ENCODE measurements at places on chromosomes 7 and 10.

DNA sequence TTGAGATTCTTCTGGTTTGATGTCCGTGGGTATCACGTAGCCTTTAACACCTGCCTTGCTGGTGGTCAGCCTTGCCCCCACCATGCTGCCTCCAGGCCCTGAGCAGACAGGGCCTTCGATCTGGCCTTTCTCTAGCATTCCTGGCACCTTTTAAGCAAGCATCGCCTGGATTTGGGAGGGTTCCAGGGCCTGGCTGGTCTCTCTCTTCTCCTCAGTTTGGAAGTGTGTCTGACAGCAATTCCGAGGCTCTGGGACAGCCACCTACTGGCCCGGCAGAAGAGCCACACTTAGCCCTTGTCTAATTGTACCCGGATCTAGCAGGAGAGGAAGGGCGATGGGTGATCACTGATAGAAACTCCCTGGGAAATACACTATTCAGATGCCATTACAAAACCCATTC, 441.3 kb upstream of the MKI67 start:
- peak; percentile 67 for DNase-seq

- no peak for DNase-seq
Measured at GRCh38 chr10:61329854-61330253, 123.3 kb downstream of the TMEM26 start.

- DNase-seq = peak; percentile 76
Measured at GRCh38 chr7:29224726-29225125, 30.2 kb downstream of the CHN2 start.

GRCh38 chr10:61973906-61974305, 72.4 kb downstream of the ARID5B start:
- DNase-seq = peak; percentile 87

DNA sequence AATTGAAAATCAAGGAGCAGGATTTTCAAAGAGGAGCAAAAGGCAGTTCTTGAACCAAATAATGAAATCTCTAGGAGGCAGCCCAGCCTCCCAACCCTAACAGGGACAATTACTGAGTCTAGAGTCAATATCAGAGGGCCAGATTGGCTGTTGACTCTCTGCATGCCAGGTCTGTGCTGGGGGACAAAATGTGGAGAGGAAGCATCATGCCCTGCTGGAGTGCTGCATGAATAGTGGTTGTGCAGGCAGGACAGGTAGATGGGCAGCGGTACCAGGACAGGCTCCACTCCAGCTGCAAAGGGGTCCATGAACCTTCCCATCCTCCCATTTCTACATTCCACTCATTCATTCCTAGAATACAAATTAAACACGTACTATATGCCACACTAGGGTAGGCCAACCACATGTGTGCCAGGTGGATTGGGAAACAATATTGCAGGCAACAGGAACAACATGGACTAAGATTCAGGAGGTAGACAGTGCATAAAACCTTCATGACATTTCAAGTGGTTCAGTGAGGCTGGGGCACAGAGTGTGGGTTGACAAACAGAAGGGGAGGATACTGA, 30.4 kb upstream of the MAT1A start:
- no peak for DNase-seq

GRCh38 chr10:12348294-12348869, 965 bp upstream of the CAMK1D start:
- DNase-seq = peak; percentile 20

GRCh38 chr10:73926152-73926764, 15.3 kb downstream of the PLAU start:
- peak; percentile 53 for DNase-seq

DNA sequence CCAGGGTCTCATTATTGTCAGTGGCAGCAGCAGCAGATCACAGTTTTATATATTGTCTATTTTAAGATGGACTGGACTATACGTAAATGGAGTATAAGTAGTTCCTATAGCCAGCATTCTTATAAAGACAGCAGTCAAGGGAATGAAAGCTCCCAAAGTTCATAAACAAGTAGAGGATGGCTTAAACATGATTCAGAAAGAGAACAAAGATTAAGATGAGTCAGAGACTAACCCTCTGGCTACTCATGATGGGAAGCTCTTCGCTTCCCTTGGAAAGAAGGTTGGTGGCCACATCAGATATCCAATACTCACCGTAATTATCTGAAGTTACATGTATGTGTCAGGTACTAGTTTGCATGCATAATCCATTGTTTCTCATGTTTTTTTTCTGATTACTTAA, 277.0 kb downstream of the INHBA start:
- no peak for DNase-seq

DNA sequence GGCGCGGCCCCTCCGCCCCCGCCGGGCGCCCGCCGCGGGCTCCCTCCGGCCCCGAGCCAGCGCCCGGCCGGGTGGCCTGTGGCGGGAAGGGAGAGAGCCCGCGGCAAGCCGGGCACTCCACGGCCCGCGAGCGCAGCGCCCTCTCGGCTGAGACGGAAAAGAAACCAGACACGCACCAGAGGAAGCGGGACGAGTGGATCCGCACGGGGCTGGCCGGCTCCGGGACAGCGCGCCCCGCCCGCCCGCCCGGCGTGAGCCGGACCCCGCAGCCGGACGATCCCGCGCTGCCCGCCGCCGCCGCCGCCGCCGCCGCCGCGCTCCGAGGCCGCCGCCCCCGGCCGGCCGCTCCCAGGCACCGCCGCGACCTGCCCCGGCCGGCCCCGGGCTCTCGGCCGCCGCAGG, 300 bp downstream of the ARHGAP21 start:
- DNase-seq = no peak

DNA sequence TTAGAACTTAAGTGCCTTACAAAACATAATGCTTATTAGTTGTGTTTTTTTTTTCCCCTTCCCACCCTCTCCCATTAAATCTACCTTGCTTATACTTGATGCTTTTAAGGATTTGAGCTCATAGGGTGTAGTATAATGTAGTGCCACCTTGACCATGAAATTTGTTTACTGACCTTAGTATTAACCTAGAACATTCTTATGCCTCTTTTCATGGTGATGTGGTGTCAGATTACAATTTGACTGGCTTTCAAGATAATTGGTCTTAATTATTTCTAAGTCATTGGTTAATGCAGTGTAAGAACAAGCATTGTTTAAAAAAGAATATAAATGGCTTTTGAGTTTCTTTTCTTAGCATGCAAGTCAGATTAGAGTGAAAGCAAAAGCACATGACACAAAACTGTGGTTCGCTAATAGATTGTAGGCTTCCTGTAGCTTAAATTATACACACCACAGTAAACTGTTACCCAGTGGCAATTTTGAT, 61.8 kb downstream of the ADD3 start:
- no peak for DNase-seq

DNA sequence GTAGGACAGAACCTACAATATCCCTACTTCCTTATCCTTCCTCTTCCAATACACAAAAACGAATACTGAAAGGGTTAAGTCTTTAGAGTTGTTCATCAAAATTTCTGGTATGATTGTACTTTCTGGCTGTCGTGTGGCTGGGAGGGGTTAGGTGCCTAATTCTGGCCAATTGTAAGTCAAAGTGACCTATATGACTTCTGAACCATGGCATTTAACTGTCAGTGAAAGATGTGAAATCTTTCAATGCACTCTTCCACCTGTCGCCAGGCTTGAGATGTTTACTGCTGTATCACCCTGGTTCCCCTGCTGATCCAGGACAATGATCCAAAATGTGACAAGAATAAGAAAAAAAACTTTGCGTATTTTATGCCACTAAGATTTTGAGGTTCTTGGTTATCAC, 20.8 kb downstream of the EPC1 start:
- no peak for DNase-seq

- peak; percentile 68 for DNase-seq
Measured at GRCh38 chr7:39702133-39702532, 78.8 kb downstream of the RALA start.

GRCh38 chr10:125911990-125912389, 15.6 kb downstream of the FANK1 start:
- no peak for DNase-seq

- no peak for DNase-seq
Measured at GRCh38 chr7:101669307-101669706, 40.2 kb upstream of the MYL10 start.

- no peak for DNase-seq
Measured at GRCh38 chr7:150946421-150947240, 31.5 kb downstream of the KCNH2 start.

DNA sequence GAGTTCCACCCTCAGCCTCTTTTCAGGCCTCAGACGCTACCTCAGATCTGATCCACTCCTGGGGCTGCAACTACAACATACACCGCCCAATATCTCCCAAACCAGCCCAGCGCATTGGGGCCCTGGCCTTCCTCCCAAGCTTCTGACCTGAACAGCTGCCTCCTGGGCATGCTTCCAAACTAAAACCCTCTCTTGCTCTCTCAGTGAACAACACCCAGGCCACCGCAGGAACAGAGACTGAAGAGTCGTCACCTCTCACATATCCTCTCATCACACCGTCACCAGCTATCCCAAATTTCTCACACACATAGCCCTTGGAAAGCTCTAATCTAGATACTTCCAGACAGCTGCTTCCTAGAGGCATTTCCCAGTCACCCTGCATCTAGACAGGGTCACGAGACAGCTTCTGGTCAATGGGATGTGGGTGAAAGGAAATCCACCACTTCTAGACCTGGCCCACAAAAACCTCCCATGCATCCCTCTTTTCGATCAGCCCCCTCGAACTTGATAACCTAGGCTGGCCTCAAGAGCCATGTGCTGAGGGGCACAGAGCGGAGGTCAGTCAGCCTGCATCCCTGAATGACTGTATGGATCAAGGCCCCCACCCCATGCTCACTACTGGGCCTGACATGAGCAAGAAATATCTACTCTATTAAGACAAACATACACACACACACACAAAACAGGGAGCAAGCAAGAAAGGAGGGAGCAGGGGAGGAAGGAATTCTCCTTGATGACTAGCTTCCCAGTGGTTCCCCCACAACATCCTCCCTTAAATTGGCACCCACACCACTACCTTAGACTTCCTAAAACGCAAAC, 1.8 kb downstream of the PARP12 start:
- peak; percentile 82 for DNase-seq

GRCh38 chr10:73965890-73966768, 31.8 kb upstream of the VCL start:
- DNase-seq = peak; percentile 95

- no peak for DNase-seq
Measured at GRCh38 chr10:125002047-125002422, 60.1 kb downstream of the ZRANB1 start.

DNA sequence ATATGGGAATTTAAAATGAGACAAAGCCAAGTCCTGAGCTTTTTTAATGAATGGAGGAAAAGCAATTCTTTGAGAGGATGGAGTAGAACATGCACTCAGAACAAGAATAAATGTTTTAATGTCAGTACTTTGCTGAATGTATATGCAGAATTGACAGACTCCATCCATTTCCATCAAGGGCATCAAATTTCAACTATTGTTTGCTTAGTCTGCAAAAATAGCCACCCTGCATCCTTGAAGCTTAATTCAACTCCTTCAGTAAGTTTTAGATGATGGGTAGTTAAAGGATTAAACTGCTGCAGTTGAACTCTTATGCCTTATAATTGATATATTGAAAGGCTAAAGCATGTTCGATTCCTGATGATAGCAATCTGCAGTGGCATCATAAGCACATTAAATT, 99.7 kb upstream of the IFRD1 start:
- no peak for DNase-seq

DNA sequence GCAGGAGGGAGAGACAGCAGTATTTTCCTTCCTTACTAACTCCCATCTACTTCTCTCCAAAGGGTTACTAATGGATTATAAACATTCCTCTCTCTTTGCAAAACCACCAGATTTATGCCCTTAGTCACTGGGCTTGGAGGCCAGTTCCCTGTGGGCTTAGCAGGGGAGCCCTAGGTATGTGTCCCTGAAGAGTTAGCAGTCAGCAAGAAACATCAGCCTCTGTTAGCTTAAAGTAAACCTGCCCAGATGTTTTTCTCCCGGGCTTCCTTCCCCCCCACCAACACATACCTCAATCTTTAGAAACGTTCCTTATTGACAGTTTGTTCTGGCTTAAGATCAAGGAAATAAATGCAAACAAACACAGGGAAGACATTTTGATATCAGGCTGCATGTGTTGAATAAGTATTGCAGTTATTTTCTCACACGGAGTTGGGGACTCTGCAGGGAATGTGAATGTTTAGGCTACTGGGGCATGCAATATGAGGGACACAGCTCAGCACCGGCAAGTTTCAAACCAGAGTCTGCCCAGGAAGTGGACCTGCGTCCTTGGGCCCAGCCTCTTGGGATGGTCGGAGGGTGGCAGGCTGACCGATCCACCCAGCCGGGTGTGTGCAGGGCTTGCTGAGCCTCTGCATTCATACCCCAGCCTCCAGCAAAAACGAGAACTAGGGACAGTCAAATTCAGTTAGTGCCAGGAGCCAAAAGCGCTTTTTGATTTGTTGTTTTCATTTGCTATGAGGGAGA, 252.0 kb upstream of the GRB10 start:
- peak; percentile 21 for DNase-seq

- DNase-seq = peak; percentile 43
Measured at GRCh38 chr10:111109501-111110242, 32.8 kb downstream of the ADRA2A start.

DNA sequence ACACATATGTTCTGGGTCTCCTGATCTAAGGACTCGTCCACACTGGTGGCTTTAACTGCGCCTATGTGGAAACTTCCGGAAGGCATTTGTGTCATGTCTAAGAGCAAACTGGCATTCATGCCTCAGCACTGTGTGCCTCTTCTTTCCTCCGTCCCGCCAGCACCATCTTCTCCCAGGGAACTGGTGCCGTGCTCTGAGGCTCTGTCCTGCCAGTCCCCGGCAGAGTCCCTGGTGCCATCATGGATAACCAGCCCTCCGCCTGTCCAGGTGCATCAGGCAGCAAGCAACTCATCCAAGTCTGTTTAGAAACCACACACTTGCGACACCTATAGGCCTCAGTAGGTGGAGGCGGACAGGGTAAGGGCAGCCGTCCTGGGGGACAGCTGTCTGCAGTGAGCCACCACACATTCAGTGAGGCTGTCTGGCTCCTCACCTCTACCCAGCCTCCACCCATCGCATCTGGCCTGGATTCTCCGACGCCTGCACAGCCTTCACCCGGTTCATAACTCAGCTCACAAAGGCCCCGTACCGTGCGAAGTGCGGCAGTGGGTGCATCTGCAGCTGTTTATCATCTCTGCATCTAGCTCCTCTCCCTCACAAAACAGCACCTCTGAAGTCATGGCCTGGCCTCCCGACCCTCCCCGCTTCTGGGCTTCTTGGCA, 162.7 kb downstream of the DIP2C start:
- DNase-seq = no peak

DNA sequence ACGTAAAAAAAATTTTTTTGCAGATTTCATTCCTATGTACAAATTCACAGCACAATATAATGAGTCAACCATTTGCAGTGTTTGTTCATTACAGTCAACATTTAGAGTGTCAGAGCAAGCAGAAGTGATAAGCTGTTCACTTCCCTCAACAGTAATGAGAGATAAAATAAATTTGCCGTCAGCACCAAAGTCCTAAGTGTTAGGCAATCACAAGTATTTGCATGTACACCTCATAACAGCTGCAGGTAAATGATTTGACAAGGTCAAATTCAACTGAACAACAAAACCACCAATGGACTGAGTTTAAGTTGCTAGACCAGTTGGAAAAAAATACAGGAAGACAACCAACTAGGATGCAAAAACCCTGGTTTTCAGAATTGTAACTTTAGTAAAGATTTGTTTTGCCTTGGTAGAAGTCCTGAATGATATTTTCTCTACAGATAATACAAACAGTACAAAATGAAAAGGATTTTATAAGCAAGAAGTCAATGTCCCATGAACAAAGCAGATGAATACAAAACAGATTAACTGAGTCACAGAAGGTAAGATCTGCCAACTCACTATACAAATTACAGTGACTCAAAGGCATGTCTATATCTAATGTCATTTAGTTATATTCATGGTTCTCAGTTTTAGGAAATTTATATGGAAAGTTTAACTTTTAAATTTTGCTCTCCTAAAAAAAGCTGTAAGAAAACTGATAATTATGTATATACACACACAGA, 10.4 kb downstream of the RAPGEF5 start:
- DNase-seq = no peak

Data from muscle of leg (tissue), 16 donors.